ENCODE measurements at places on chromosomes 3 and 15. TPM values are rescaled to one million over a fixed set of nuclear protein-coding genes. Genes with fewer than 3 reads are reported as not detected.
A peak's percentile ranks its signal among the peaks of the same experiment; 100 is the strongest.

- DNase-seq = peak; percentile 97
Observed at GRCh38 chr3:101676216-101676764, 642 bp downstream of the ZBTB11 start.

Gene GOLGA8T
- 2.6 TPM for total RNA-seq

- no peak for DNase-seq
Observed at GRCh38 chr15:80228959-80229610, 22.9 kb downstream of the CTXND1 start.

DNA sequence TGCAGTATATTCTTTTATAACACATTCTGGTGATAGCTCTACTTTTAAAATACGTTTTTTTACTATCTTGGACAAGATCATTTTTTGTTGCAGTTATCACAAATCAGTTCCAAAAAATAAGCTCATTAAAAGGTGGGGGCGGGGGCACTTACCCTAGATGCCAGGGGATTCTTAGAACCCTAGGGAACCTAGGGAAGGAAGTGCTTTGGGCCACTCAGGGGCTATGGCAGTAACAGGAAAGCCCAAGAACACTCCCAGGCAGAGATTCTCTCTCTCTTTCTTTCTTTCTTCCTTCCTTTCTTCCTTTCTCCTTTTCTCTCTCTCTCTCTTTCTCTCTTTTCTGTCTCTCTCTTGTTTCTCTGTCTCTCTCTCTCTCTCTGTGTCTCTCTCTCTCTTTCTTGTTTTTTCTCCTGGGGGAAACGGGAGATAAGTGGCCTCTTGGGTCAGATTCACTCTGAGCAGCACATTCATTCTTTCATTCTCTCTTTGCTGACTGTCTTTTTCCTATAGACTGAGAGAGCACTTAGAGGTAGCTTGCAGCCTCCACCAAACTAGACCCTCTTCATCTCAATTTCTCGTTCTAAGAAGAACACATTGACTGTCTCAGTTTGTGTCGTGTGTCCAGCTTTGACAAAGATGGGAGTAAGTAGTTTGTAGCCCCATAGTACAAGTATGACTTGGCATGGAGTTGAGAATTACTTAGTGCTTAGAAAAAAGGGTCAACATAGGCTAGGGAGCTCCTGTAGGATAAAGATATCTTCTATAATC lies 16.6 kb downstream of the SCAANT1 start:
- DNase-seq = no peak

DNA sequence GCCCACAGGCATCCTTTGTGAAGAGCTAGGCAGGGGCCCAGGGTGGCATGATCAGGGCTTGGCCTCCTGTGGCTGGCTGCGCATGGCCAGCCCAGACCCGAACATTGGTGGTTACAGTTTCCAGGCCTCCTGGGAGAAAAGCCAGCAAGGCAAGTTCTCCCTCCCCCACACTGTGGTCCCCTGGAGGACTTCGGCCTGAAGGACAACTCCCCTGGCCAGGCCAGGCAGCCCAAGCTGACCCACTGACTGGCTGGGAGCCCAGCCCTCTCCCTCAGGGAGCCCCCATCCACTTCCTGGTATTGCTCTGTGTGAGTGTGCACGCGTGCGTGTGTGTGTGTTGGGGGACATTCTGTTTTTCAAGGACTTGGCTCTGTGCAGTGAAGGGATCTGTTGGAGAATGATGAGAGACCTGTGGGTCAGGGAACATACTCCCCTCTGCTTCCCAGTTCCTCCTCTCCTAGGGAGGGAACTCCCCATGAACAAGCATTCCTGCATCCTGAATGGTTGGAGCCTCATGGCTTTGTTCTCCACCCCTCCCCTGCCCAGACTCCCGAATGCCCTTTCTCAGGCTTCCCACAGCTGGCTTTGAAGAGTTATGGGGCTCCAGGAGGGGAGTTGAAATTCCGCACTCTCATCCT lies 29.5 kb downstream of the CORO2B start:
- DNase-seq = peak; percentile 98

- no peak for DNase-seq
Observed at GRCh38 chr3:139689122-139689521, 11.3 kb upstream of the NMNAT3 start.

Gene TMEM44
- 5.1 TPM for total RNA-seq

Gene AVEN
- total RNA-seq = 16.3 TPM

- DNase-seq = no peak
Observed at GRCh38 chr3:170714562-170715535, 129.0 kb upstream of the SLC7A14 start.

GRCh38 chr3:53649816-53650215 lies 155.4 kb downstream of the CACNA1D start:
- no peak for DNase-seq

GRCh38 chr15:59017449-59017848 lies 30.0 kb downstream of the RNF111 start:
- no peak for DNase-seq

DNA sequence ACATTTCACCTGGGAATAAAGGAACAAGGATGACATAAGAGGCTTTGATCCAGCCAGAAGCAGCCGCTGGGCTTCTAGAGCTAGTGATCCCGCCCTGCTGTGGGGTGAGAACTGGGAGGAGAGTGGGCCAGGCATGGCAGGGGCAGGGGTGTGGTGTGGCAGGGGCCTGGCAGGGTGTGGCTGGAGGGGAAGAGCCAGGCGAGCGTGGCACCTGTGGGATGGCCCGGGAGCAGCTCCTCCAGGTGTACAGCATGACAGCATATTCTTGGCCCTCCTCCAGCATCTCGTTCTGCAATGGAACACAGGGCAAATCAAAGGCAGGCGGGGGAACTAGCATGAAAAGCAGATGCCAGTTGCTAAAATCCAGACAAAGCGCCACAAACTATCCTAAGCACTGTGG lies 35.5 kb downstream of the CYFIP1 start:
- no peak for DNase-seq

DNA sequence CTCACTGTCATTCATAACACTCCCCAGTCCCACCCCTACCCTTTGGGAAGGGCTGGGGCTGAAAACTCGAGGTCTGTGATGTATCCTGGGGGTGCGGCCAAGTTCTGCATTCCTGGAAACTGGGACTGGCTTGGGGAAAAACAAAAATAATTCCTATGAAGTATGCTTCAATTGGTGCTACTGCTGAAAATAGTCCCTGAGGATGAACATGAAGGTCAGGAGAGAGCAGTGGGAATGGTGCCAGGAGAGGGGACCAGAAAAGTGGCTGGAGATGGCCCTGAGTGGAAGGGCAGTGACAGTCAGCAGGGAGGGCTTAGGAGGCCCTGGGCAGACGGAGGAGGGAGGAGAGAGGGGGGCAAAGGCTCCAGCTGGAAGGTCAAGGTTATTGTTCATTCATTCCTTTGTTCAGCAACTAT lies 4.8 kb upstream of the ISLR start:
- peak; percentile 40 for DNase-seq

Gene TGM4
- total RNA-seq = not detected

GRCh38 chr3:34619990-34620389 lies 821.6 kb downstream of the PDCD6IP start:
- no peak for DNase-seq

Gene RTP1
- not detected for total RNA-seq

- no peak for DNase-seq
Observed at GRCh38 chr3:45647148-45647619, 42.0 kb upstream of the SACM1L start.

Gene ATG3
- total RNA-seq = 44.3 TPM

Gene GOLGA8G
- not detected for total RNA-seq

Gene ARPIN
- total RNA-seq = 13.3 TPM

Gene GOLGA6L24
- not detected for total RNA-seq

DNA sequence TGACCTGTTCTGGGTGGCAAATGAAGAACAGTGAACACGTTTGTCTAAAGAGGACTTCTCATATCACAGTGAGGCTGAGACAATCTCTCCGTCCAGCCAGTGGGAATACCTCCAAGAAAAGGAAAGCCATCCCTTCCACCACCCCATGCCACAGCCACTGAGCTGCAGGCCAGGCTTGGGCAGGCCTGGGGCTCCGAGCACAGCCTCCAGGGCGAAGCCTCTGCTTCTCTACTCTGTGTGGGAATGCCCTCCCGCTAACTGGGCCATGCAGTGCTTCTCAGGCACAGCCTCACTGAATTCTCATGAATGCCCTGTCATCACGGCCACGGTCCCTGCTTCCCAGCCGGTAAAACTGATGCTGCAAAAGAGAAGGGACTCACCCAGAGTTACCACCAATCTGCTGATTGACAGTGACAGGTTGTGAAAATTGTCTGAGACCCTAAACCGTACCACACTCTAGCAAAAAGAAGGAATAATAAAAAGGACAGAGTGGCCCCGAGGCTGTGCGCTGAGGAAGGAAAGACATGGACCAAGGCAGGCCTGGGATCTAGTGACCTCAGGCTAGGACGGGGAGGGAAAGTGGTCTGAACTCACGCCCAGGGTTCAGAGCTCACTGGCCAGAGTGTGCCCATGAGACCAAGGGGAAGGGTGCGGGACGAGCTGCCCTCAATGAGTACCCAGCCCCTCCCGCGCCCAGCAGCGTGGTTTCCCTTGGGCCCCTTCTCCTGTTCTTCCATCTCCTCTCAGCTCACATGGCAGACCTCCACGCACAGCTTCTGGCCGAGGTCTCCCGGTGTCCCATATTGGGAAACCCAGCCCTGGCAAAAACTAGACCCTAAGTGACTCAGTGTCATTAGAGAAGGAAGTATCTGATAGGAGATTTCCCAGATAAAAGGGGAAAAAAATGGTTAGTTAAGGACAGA lies 52.8 kb downstream of the DHX30 start:
- DNase-seq = no peak

DNA sequence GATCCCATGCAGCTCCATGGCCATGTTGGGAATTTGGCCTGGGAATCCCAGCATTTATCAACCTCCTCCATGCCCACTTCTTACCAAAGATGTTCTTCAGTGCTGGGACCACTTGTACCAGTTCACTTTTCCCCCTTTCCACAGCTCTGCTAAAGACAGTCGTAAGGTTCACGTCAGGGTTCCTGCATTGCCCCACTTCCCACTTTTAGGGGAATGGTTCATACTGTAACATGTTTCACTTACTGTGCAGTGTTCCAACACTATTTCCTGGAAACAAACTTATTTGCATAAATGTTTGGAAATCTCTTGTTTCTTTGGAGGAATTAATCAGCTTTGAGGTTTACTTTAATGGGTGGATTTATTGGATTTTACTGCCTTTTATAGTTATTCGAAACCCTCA lies 17.0 kb downstream of the APH1B start:
- no peak for DNase-seq

- no peak for DNase-seq
Observed at GRCh38 chr15:46872981-46873330, 844.3 kb upstream of the SEMA6D start.

Gene ARL6IP5
- total RNA-seq = 220 TPM

Gene DUOXA2
- not detected for total RNA-seq

Gene ANP32A
- 118 TPM for total RNA-seq

Gene MME
- 3.5 TPM for total RNA-seq

GRCh38 chr3:172209333-172210321 lies 170.2 kb downstream of the FNDC3B start:
- peak; percentile 80 for DNase-seq

GRCh38 chr15:39442898-39443297 lies 138.0 kb upstream of the THBS1 start:
- DNase-seq = no peak

DNA sequence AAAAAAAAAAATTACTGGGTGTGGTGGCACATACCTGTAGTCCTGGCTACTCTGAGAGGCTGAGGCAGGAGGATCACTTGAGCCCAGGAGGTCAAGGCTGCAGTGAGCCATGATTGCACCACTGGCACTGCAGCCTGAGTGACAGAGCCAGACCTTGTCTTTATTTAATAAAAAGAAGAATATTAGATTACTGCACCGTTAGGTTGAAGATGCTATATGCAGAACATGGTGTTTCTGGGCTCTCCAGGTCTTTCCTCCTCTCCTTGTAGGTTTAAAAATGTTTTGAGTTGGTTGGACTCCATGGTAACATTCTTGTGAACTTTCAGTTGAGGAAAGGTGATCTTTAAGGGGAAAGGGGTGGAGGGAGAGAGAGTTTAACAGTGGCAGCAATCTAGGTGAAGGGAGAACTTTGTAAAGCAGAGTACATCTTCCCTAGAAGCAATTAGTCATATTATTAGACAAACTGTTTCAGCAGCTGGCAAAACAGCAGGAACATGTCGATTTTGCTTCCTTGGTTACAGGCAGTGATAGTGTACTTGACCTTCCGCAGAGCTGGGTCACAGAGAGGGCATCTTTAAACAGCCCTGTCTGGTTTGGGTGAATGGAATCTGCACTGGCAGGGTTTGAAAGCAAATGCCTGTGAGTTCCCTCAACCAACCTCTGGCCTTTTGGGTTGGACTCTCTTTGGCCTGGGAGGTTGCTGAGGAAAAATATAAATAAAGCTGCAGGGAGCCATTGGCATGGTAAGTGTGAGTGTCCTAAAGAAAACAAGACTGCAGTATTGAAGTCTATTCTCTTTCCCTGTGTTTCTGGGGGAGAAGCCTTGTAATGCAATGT lies 42.8 kb downstream of the NR2C2 start:
- DNase-seq = peak; percentile 19

Gene GPR156
- total RNA-seq = 0.31 TPM

- DNase-seq = no peak
Observed at GRCh38 chr15:88636050-88636449, 2.8 kb upstream of the ISG20 start.

GRCh38 chr3:12750223-12750622 lies 8.8 kb downstream of the TMEM40 start:
- peak; percentile 33 for DNase-seq

DNA sequence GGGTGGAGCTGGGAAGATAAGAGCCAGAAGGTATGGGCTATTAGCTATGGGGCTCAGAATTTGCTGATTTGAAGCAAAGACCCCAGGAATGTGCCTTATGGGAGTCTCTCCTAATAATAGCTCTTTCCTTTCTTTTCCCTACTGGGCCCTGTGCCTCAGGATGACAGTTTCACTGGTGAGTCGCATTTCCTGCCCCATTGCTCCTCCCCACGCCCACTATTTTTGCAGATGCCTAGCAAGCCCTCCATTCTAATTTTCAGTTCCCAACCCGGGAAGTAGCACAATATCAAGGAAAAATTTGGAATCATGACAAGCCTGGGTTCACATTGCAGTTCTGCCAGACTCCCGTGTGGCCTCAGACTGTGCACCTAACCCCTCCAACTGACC lies 583 bp downstream of the IL17RE start:
- no peak for DNase-seq

Gene TMF1
- 28.5 TPM for total RNA-seq

Gene GNB4
- 67.3 TPM for total RNA-seq

Gene ZNF501
- total RNA-seq = 6.3 TPM

DNA sequence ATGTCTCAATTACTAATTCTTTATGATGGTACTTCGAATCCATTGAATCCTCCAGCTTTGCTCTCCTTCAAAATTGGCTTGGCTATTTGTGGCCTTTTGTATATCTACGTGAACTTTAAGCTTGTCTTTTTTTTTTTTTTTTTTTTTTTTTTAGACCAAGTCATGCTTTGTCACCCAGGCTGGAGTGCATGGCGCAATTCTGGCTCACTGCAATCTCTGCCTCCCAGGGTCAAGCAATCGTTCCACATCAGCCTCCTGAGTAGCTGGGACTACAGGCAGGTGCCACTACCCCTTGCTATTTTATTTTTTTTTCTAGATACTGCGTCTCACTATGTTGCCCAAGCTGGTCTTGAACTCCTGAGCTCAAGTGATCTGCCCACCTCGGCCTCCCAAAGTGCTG lies 7.7 kb upstream of the DIPK2A start:
- DNase-seq = peak; percentile 6

Data from right cardiac atrium (tissue), 5 donors.